ENCODE measurements at places on chromosomes 3 and 15. TPM values are rescaled to one million over a fixed set of nuclear protein-coding genes. Genes with fewer than 3 reads are reported as not detected.

The CPEB1 gene
- total RNA-seq, result 1.2 TPM

The NGRN gene
- total RNA-seq, result 86.3 TPM

The KNL1 gene
- 57.8 TPM for total RNA-seq

The GXYLT2 gene
- total RNA-seq, result 4.2 TPM

The EPHB3 gene
- total RNA-seq, result 22.6 TPM

The LMLN gene
- total RNA-seq, result 10.5 TPM

The ANKUB1 gene
- not detected for total RNA-seq

The MUC4 gene
- 83.4 TPM for total RNA-seq

The HHLA2 gene
- 0.87 TPM for total RNA-seq

The FILIP1L gene
- 59.8 TPM for total RNA-seq

The SEMA6D gene
- total RNA-seq, result 7.5 TPM

The STAC gene
- 7.2 TPM for total RNA-seq

DNA sequence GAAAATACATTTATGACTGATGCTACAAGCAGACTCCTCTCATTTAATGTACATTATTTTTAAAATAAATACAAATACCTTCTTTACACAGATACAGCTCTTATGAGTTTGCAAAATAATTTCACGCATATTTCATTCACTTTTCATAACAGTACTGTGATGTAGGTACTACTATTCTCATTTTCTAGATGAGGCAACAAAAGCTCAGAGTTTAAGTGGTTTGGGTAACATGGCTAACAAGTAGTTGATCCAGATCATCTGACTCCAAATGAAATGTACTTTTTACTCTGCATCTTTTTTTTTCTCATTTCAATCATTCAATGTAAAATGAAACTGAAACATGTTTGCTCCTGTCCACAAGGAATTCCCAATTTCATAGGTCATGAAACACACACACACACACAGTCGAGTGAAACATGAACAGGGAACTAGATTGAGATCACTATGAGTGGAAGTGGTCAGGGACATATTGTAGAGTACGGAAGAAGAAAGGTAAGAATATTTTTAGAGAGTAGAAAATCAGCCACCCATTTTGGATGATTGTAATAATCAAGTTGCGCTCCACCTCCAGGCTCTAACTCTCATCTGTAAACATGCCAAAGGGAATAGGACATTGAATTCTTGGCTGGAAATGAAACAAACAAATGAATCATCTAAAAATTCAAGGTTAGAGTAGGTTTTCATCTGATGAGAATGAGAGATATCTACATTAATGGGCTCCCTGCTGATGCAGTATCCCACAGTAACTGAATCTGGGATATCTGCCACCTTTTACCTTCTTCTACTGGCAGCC, 92.4 kb downstream of the CLDN1 start:
- H3K27me3 ChIP-seq, result no peaks in the 10 kb centered on the region
- no peak overlapping the region for H3K27ac ChIP-seq

DNA sequence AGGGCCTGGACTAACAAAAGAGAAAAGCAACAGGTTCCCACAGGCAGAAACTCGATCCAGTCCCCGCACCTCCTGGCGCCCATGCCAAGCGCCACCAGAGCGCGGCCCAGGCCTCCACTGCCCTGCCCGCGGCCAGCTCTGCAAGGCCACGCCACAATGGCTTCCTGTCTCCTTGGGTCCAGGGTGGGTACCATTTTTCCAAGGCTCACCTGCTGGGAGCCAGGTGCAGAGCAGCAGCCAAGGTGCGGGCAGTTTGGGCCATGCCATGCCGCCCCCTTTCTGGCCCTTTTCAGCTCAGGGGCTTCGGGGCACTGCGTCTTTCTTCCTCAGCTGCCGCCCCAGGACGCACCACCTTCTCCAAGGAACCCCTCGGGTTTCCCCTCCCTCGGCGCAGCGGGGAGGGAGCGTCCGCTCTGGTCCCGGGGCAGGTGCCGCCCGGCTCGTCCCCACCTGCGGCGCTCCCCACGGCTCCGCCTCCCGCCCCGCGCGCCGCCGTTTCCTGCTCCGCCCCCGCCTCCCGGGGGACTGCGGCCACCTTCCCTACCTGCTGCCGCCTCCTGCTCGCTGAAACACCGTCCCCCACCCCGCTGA, at the start of gene ILDR1:
ILDR1 (minus strand) TSS at position 437 of the 591 bp plus-strand sequence; CDS start at position 267, 170 bp downstream.
- H3K27ac ChIP-seq, result no peak within 1 kb of the TSS
- peak within 1 kb of the TSS; percentile 26 for H3K4me3 ChIP-seq
- DNase-seq, result peak; percentile 53
- H3K4me1 ChIP-seq, result peaks cover 11% of the 10 kb centered on the region

DNA sequence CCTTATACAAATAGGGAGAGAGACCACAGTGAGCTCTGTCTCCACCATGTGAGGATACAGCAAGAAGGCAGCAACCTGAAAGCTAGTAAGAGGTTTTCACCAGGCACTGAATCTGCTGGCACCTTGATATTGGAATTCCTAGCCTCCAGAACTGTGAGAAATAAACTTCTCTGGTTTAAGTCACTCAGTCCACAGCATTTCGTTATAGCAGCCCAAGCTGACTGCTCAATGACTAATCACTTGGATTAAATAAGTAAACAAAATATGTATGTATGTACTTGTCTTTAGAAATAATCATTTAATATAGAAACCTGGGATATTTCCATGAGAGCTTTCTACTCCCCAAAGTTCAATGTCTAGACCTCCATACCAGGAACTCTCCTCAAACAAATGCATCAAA, 162.0 kb downstream of the IMPG2 start:
- no peaks in the 10 kb centered on the region for H3K4me1 ChIP-seq
- no peak overlapping the region for H3K27ac ChIP-seq
- no peak for DNase-seq
- H3K36me3 ChIP-seq, result no peaks in the 10 kb centered on the region
- no peaks in the 10 kb centered on the region for H3K27me3 ChIP-seq

DNA sequence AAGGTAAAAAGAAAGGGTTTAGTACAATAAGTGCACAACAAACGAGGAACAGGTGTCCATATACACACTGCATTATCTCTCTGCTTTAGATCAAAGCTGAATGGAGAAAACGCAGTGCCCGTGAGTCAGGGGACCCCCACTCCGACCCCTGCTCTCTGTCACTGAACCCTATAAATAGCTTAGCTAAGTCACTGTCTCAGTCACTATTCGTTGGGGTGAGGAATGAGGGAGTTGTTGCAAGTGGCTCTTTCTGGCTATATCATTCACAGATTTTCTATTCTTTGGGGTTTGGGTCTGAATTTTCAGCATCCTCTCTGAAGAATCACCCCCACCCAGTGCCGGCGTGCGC, 458 bp upstream of the STAC start:
- H3K27ac ChIP-seq, result no peak overlapping the region
- peaks cover 13% of the 10 kb centered on the region for H3K27me3 ChIP-seq
- H3K4me1 ChIP-seq, result peaks cover 12% of the 10 kb centered on the region
- DNase-seq, result no peak
- H3K36me3 ChIP-seq, result no peaks in the 10 kb centered on the region

- no peak for DNase-seq
- H3K4me3 ChIP-seq, result no peak overlapping the region
- H3K27ac ChIP-seq, result no peak overlapping the region
- H3K27me3 ChIP-seq, result no peaks in the 10 kb centered on the region
Observed at GRCh38 chr15:47987908-47988532, 132.8 kb upstream of the SLC24A5 start.

DNA sequence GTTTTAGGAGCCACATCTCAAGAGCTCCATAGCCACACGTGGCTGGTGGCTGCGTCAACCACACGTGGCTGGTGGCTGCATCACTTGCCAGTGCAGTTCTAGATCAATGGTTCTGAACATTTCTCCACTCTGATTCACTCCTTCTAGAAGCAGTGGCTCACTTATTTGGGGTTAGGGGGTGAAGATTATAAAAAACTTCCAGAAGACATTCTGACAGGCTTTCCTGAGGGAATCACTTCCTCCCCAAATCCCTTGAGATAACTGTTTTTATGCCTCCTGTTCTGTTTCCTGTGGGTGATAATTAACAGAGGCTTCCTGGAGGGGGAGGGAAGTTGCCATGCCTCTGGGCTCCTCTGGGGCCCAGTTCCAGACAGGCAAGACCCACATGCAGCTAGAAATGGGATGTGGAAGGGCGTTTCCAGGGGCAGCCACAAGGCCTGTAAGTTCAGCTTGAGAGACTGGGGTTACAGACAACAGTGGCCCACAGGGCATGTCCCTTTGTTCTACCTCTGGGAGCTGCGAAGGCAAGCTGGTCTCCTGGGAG, 23.6 kb downstream of the HEG1 start:
- H3K27ac ChIP-seq, result no peak overlapping the region
- no peaks in the 10 kb centered on the region for H3K4me1 ChIP-seq
- H3K36me3 ChIP-seq, result peaks cover 19% of the 10 kb centered on the region
- H3K27me3 ChIP-seq, result no peaks in the 10 kb centered on the region
- DNase-seq, result no peak
- H3K4me3 ChIP-seq, result no peak overlapping the region

- peak; percentile 75 for DNase-seq
- H3K4me3 ChIP-seq, result no peak overlapping the region
- no peaks in the 10 kb centered on the region for H3K36me3 ChIP-seq
- no peak overlapping the region for H3K27ac ChIP-seq
Observed at GRCh38 chr15:66004618-66005262, 135.4 kb downstream of the RAB11A start.

DNA sequence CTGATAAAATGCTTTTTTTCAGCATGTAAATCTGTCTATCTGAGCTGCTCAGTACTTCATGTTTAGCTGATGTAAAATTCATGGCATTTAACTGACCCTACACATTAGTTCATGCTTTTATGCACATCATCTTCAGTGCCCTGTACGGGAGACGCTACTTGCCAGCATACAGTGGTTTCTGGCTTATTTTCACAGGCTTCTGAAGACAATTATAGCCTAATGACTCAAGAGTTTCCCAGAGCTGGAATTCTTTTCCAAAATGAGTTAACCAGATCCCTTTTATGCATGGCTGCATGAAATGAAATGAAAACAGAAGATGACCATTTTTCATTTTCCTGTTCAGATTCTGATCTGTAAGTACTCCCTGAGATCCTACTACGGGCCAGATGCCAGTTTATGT, 1061.5 kb downstream of the ROBO2 start:
- no peaks in the 10 kb centered on the region for H3K36me3 ChIP-seq
- DNase-seq, result no peak
- H3K27ac ChIP-seq, result no peak overlapping the region

DNA sequence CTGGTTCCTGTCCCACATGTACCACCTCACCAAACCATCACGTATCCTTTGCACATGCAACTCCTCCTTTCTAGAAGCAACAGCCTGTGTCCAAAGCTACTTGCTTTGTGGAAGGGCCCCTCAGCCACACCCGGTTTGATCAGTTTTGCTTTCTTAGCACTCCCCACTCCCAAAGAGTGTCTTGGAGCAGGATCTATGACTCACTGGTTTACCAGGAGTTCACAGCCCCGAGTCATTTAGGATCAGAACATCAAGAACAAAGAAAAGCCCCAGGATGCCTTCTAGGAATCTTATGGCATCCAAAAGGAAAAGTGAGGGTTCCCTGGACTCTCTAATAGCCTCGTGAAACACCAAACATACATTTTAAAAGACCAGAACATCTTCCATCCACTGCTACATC, 50.7 kb upstream of the IGF1R start:
- H3K36me3 ChIP-seq, result no peaks in the 10 kb centered on the region
- H3K4me1 ChIP-seq, result peaks cover 17% of the 10 kb centered on the region
- DNase-seq, result no peak

GRCh38 chr15:60740787-60741354, 261.9 kb upstream of the ICE2 start:
- no peaks in the 10 kb centered on the region for H3K36me3 ChIP-seq
- H3K27me3 ChIP-seq, result no peaks in the 10 kb centered on the region
- H3K27ac ChIP-seq, result no peak overlapping the region
- H3K4me3 ChIP-seq, result no peak overlapping the region

- peaks cover 10% of the 10 kb centered on the region for H3K4me1 ChIP-seq
- no peak overlapping the region for H3K4me3 ChIP-seq
- no peaks in the 10 kb centered on the region for H3K36me3 ChIP-seq
- DNase-seq, result no peak
- no peaks in the 10 kb centered on the region for H3K27me3 ChIP-seq
Observed at GRCh38 chr3:177065285-177066033, 131.8 kb downstream of the TBL1XR1 start.

DNA sequence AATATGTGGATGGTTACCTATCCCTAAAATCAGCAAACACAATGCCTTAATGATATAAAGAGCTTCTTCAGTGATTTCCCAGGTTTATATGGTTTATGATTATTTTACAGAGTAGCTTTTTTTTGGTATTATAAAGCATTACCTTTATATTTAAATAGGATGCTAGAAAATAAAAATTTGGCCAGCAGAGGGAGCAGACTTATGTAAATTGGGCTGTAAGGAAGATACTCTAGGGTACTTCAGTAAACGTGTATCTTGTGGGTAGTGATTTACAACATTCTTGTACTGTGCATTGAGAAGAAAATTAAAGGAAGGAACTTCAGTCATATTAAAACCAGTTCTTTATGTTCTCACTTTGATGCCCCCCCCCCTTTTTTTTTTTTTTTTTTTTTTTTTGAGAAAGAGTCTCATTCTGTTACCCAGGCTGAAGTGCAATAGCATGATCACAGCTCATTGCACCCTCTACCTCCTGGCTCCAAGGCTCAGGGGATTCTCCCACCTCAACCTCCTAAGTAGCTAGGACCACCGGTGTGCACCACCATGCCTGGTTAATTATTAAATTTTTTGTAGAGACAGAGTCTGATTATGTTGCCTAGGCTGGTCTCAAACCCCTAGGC, 167.9 kb downstream of the BBX start:
- H3K36me3 ChIP-seq, result no peaks in the 10 kb centered on the region
- no peak overlapping the region for H3K4me3 ChIP-seq
- no peaks in the 10 kb centered on the region for H3K27me3 ChIP-seq
- no peak for DNase-seq

DNA sequence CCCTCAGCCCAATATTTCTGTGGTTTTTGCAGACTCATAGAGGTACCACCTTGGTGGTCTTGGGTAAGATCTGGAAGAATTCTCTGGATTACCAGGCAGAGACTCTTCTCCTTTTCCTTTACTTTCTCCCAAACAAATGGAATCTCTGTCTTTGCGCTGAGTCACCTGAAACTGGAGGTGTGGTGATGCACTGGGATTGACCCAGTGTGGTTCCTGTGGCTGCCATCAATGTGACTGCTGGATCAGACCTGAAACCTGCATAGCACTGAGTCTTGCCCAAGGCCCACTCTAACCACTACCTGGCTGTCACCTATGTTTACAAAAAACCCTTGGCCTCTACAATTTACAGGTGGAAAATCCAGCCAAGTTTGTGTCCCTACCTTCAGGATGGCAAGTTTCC, 295.3 kb downstream of the RBMS3 start:
- H3K4me3 ChIP-seq, result no peak overlapping the region
- H3K4me1 ChIP-seq, result no peaks in the 10 kb centered on the region
- no peak overlapping the region for H3K27ac ChIP-seq

DNA sequence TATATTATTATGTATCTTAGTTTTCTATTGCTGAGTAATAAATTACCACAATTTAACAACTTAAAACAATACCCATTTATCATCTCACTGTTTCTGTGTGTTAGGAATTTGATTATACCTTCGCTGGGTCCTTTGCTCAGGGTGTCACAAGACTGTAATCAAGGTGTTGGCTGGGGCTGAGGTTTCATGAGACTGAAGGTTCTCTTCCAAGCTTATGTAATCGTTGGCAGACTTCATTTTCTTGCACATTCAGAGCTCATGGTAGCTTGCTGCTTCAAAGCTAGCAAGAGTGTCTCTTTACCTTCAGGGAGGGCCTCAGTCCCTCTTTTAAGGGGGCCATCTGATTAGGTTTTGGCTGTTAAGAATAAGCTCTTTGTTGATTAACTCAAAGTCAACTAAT, 293.1 kb downstream of the POLQ start:
- DNase-seq, result no peak
- H3K4me1 ChIP-seq, result no peaks in the 10 kb centered on the region
- no peak overlapping the region for H3K27ac ChIP-seq
- no peaks in the 10 kb centered on the region for H3K36me3 ChIP-seq

Measured in stomach (tissue), 19 donors.